Fibroblast of skin of back (primary cell): ENCODE measurements at places on chromosomes 7 and 10.

DNA sequence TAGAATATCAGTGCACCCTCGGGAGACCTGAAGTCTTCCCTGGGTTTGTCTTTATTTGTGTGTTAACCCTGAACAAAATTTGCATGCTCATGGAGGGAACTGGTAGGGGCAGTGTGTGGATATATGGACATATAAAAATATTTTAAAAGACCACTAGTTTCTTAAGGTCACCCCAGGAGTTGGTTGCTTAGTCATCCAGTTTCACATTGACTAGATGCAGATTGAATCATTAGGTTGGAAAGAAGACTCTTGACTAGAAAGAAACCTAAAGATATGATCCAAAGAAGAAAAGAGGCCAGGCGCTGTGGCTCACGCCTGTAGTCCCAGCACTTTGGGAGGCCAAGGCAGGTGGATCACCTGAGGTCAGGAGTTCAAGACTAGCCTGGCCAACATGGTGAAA lies 137.1 kb downstream of the KAT6B start:
- no peak for DNase-seq

GRCh38 chr7:70795948-70796347 lies 336.0 kb upstream of the GALNT17 start:
- no peak for DNase-seq

DNA sequence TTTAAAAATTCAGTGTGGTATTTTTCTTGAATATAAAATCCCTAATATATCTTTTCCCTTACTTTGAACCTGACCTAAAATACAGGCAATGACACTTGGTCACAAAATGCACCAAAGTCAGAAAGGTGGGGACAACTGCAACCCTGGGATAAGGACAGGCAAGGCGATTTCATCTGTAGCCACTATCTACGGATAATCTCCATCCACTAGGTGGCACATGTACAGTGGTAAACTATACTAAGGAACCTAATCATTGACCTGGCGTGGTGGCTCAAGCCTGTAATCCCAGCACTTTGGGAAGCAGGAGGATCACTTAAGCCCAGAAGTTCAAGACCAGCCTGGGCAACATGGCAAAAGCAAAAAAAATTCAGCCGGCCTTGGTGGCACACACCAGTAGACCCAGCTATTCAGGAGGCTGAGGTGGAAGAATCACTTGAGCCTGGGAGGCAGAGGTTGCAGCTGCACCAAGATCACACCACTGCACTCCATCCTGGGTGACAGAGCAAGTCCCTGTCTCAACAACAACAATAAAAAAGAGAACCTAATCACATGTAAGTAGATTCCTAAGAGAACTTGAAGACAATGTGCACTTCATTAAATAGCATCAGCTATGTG lies 98.9 kb downstream of the KMT2C start:
- DNase-seq = peak; percentile 49

DNA sequence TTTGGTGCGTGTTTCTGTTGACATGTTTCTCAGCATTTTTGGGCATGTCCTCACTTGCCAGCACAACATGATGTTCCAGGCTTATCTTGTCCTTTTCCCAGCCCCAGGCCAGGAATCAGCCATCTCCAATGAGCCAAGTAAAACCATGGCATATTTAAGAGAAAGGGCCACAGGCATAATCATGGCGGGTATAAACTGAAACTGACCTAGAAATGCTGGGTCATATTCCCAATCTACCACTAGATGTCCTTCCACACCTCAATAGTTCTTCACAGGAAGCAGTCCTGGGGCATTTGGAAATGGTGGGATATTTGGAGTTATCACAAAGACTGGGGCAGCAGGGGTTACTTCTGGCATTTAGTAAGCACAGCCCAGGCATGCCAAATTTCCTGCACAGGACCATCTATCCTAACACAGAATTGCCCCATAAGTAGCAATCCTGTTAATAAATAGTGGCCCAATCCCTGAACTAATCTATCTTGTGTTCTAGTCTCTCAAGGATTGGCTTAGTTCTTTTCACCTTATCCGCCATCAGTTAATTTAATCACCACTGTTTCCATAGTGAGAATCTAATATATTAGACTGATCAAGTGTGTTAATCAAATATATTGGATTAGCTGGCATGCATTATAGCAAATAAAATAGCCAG lies 101.6 kb downstream of the NPSR1 start:
- peak; percentile 54 for DNase-seq

DNA sequence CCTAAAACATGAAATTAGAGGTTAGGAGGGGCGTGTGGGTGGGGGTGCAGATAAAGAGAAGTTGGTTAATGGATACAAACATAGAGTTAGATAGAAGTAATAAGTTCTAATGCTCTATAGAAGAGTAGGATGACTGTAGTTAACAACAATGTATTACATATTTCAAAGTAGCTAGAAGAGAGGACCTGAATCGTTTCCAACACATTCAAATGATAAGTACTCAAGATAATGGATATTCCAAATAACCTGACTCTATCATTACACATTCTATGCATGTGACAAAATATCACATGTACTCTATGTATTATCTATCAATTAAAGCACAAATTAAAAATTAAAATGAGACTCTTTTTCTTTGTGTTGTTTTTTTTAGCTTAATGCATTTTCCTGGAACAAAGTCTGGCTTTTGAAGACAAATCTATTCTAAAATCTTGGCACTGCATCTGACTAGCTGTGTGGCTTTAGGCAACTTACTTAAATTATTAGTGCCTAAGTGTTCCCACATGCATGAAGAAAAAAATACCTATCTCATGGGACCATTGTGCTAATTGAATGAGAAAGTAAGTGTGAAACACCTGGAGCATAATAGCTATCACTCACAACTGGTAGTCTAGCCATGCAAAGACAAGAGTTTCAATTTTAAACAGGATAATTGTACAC lies 75.7 kb downstream of the SEMA3C start:
- no peak for DNase-seq

DNA sequence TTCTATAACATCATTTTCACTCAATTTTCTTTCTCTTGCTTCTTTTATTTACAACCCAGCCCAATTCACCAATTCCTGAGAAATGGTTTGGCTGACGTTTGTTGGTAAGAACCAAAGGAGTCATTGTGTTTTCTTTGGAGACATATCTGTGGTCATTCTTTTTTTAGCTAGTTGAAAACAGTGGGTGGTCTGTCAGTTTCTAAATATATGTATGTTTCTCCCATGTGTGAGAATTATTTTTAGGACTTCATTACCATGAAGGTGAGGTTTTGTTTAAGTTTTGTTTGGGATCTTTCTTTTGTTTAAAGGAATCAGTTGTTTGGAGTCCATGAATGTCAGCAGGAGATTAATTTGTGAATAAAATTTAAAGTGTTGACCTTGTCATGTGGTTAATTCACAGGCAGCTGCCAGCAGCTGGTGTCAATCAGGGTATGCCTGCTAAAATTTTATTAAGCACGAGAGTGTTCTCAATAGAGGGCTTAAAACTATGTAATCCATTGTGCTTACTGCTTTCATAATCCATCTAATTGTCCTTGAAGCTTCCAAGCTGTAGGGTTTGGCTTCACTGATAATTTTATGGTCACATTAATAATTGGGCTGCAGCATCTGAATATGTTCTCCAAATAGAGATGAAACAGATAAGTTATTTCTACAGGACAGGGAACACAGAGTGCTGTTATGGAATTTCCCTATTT lies 38.7 kb downstream of the INSYN2A start:
- DNase-seq = peak; percentile 76

- no peak for DNase-seq
These were observed 258.4 kb upstream of the FZD1 start for GRCh38 chr7:91005841-91006240.

GRCh38 chr7:48786951-48787350 lies 137.4 kb upstream of the CDC14C start:
- no peak for DNase-seq

DNA sequence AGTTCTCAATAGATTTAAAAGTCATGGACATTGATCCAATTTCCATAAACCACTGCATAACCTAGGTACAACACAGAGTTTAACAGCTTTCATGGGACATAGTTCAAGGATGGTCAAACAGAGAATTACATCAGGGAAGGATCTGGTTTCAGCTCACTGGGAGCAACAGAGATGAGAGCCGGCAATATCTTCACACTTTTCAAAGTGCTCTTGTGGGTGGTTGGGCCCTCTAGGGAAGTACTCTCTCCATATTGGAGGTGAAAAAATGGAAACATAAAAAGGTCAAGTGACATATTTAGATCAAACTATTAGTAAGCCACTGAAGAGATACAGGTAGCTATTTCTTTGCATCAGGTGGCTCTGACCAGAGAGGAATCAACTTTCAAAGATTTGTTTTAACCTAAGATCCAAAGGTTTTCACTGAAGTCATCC lies 61.8 kb upstream of the LRRN3 start:
- DNase-seq = no peak

DNA sequence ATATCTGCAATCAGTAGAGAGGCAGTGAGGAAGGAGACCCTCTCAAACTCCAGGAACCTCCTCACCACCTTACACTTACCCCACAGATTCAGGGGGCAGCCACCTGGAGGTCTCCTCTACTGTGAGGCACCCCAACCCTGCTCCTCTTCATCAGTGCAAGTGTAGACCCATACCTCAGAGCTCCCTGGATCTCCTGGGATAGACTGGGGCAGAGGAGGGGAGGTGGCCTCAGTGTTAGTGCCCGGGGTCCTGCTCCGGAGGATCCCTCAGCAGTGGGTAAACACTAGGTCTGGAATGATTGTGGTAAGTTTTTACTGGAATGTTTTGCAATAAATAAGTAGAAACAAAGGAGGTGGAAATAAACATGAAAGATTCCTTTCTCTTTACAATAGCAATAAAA lies 31.1 kb downstream of the ANTXRL start:
- DNase-seq = no peak

DNA sequence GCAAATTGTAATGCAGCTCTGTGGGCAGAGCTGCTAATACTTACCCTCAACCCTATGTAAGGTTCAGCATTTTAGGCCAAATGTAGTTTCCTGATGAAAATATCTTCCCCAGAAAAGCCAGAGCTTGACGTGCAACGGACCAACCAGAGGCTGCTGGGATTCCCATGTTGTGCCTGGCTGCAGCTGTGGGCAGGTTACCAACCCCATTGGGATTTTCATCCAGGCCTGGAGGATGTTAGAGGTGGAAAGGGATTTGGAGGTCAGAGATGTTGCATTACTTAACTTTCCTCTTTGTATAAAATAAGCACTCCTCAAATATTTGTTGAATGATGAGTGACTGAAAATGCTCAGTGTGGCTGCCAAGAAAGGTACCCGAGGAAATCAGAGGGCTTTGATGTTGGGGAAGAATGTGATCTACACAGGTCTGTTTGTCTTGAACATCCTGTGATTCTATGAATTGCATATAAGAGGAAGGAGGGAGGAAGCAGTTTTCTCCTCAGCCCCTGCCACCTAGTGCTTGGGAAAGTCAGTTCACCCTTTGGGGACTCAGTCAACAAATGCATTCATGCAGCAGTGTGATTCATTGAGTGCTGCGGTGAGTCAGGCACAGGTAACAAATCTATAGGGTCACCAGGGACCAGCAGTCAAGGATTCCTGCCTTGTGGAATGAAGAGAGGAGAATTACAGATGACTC lies 487.2 kb downstream of the RPS24 start:
- DNase-seq = peak; percentile 37

GRCh38 chr10:110190170-110190569 lies 17.2 kb upstream of the MXI1 start:
- no peak for DNase-seq

DNA sequence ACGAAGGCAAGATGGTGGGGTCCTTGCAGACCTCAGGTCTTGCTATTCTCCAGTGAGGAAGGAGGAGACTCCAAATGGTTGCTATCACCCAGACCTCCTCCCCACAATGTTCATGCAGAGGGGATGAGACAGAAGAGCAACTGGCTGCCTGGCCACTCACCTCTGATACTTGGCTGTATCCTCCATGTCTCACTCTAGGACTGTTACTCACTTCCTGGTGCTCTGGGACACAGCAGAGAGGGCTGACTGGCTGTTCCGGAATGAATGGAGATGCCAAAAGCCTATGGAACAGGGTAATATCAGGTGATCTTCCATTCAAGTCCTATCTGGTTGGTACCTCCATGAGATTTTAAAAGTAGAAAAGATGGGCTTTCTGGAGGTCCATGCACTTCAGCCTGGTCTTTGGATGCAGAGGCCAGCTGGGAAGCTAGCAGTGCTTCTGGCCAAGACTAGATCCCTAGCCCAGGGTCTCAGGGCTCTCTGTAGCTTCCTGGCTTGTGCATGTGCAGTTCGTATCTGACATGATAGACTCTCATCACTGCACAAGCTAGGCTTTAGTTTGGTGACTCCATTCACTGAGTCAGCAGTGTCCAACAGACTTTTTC lies 27.0 kb upstream of the ABI1 start:
- no peak for DNase-seq

DNA sequence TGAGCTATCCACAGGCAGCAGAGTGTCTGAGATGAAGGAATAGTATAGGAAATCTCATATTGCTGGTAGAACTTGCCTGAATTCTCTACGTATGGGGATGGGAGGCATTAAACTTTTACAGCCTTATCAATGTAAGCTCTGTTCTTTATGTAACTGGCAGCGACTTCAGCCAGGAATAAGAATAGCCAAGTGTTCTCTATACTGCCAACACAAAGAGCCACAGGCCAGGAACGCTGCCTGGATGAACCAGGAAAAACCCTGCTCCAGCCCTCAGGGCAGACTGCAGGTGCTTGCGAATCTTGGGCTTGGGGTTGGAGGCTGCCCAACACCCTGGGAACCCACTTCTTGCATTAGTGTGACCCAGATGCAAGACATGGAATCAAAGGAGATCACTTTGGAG lies 6.1 kb upstream of the OLAH start:
- DNase-seq = no peak

GRCh38 chr7:88183051-88183450 lies 36.8 kb downstream of the SRI start:
- DNase-seq = no peak

DNA sequence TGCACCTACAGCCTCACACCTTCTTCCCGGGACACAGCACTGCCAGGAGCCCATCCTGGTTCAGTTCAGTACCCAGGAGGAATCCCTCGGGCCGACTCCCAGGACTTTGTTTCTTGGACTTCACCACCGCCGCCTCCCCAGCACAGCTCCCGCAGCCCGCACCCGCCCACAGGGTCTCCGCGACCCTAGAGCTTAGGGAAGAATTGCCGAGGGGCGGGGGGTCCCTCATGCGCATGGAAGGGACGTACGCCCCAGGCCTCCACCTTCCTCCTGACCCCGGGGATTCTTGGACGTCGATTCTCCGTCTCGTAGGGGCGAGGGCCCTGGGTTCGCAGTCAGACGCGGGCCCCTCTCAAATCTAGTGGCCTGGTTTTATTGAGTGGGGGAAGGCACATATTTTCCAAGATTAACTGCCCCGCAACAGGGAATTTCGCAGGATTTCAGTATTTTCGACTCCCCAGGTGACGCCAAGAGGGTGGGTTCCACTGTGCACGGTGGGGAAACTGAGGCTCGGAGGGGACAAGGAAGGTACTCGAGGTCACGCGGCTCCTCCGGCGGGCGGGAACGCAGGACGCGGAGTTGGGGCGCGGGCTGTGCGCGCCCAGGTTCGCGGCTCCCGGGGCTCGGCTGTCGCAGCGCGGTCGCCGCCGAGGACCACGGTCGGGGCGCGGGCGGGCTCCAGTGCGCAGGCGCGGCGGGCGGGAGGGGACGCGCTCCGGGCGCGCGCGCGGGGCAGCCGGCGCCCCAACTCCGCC lies at the start of gene ADCY1:
Gene ADCY1 (plus strand): TSS at position 708 of the 755 bp plus-strand sequence. CDS start 176 bp downstream, outside the sequence.
- DNase-seq = no peak

- DNase-seq = peak; percentile 37
These were observed 49.4 kb downstream of the CAV1 start for GRCh38 chr7:116574025-116574822.
